ENCODE measurements at places on chromosomes 1 and 21. TPM values are rescaled to one million over a fixed set of nuclear protein-coding genes. Genes with fewer than 3 reads are reported as not detected.

The ADAMTSL4 gene
- 7.2 TPM for total RNA-seq

The SMYD2 gene
- 30.2 TPM for total RNA-seq

The PTAFR gene
- 3.3 TPM for total RNA-seq

The OR10J1 gene
- total RNA-seq = not detected

The DTL gene
- total RNA-seq = 7.1 TPM

DNA sequence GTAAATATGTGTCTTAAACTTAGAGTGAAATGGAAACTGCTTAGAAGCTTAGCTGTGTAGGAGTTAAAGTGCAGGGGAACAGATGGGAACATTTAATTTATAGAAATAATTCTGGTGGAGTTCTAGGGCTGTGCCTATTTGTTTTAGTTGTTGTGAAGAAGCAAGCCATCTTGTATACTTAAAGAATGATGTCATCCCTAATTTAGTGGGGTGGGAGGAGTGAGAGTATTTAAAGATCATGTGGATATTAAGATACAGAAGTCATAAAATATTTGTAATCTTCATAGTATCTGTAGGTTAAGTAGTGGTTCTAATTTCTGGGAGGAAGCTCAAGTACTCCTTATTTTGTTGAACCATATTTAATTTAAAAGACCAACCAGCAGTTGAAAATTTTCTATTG is 41.5 kb downstream of the BACH1 start:
- H3K36me3 ChIP-seq = peaks cover 8% of the 10 kb centered on the region
- H3K4me1 ChIP-seq = peaks cover 13% of the 10 kb centered on the region

- no peak overlapping the region for H3K27ac ChIP-seq
- H3K4me1 ChIP-seq = no peaks in the 10 kb centered on the region
- H3K4me3 ChIP-seq = no peak overlapping the region
Observed at GRCh38 chr1:3999941-4000735, 100.1 kb upstream of the C1orf174 start.

GRCh38 chr1:100767176-100767890 is 47.8 kb downstream of the VCAM1 start:
- H3K4me1 ChIP-seq = no peaks in the 10 kb centered on the region
- no peak overlapping the region for H3K4me3 ChIP-seq
- no peaks in the 10 kb centered on the region for H3K36me3 ChIP-seq
- H3K27ac ChIP-seq = no peak overlapping the region
- no peak for DNase-seq

DNA sequence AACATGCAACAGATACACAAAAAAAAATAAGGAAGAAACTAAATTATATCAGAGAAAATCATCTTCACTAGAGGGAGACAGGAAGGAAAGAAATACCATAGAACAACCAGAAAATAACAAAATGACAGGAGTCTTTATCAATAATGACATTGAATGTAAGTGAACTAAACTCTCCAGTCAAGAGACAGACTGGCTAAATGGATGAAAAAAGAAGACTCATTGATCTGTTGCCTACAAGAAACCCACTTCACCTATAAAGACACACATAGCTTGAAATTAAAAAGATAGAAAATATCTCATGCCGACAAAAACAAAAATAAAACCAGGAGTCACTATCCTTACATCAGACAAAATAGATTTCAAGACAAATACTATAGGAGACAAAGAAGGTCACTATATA is 593.1 kb upstream of the USP24 start:
- no peak for DNase-seq
- no peaks in the 10 kb centered on the region for H3K27me3 ChIP-seq
- H3K4me3 ChIP-seq = no peak overlapping the region
- H3K36me3 ChIP-seq = no peaks in the 10 kb centered on the region
- H3K4me1 ChIP-seq = peaks cover 2% of the 10 kb centered on the region
- no peak overlapping the region for H3K27ac ChIP-seq

DNA sequence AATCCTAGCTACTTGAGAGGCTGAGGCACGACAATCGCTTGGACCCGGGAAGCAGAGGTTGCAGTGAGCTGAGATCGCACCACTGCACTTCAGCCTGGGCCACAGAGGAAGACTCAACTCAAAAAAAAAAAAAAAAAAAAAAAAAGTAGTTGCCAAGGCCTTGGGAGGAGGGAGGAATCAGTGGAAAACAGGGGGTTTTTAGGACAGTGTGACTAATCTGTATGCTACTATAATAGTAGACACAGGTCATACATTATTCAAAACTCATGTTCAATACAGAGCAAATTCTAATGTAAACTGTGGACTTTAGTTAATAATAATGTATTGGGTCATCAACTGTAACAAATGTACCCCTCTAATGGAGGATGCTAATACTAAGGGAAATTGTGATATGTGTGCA is 51.7 kb upstream of the CTPS1 start:
- H3K4me1 ChIP-seq = peaks cover 32% of the 10 kb centered on the region
- no peak for DNase-seq
- H3K27me3 ChIP-seq = no peaks in the 10 kb centered on the region
- H3K27ac ChIP-seq = no peak overlapping the region
- no peak overlapping the region for H3K4me3 ChIP-seq

DNA sequence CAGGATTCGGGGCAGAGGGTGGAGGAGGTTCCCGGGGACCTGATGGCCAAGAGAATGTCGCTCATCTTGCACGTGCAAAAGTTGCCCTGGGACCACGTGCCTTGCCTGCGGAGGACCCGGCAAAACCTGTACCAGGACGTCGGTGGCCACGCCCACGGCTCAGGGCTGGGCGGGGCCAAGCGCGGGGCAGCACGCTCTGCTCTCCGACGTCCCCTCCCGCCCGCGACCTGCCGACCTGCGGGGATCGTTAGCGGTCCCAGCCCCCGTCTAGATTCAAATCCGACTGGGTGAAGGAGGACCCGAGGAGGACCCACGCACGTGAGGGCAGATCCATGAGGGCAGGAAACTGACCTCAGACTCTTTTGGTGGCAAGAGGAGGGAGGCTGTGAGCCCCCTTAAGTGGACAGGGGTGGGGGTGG is at the start of gene C1orf167:
Gene C1orf167 (plus strand): TSS at position 206 of the 419 bp plus-strand sequence. CDS start 2,208 bp downstream, outside the sequence.
- peaks cover 15% of the 10 kb centered on the region for H3K27me3 ChIP-seq
- no peak for DNase-seq
- no peaks in the 10 kb centered on the region for H3K36me3 ChIP-seq
- H3K4me1 ChIP-seq = peaks cover 6% of the 10 kb centered on the region
- H3K27ac ChIP-seq = no peak within 1 kb of the TSS

DNA sequence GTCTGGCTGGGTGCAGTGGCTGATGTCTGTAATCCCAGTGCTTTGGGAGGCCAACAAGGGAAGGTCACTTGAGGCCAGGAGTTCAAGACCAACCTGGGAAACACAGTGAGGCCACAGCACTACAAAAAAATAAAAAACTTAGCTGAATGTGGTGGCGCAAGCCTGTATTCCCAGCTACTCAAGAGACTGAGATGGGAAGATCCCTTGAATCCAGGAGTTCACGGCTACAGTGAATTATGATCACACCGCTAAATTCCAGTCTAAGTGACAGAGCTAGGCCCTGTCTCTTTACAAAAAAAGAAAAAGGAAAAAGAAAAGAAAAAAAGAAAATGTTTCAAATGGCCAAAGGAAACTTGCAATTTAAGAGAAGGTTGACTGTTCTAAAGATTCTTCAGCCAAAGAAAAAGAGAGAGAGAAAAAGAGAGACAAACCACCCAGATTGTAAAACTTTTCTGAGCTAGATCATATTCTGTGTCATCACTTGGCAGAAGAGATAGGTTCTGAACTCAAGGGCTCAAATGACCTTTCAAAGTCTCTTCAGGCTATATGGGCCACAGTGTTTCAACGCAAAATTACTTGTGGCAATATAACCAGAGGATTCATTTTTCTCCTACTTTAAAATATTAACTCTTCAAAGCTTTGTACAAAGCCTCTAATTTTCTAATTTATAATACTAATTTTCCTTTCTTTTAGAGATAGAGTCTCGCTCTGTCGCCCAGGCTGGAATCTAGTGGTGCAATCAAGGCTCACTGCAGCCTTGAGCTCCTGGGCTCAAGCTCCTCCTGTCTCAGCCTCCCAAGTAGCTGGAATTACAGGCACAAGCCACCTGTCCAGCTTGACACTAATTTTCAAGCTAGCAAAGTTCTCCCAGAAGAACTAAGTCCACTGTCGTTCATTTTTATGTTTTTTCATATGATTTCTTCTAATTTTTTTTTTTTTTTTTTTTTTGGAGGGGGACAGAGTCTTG is 20.5 kb downstream of the ARID4B start:
- peaks cover 29% of the 10 kb centered on the region for H3K4me1 ChIP-seq
- DNase-seq = no peak
- no peaks in the 10 kb centered on the region for H3K27me3 ChIP-seq
- no peaks in the 10 kb centered on the region for H3K36me3 ChIP-seq
- H3K27ac ChIP-seq = no peak overlapping the region

GRCh38 chr1:235997931-235998330 is 67.0 kb downstream of the NID1 start:
- H3K4me1 ChIP-seq = peaks cover 6% of the 10 kb centered on the region
- no peak overlapping the region for H3K27ac ChIP-seq
- DNase-seq = no peak
- H3K4me3 ChIP-seq = no peak overlapping the region

- DNase-seq = no peak
- H3K4me3 ChIP-seq = no peak overlapping the region
- H3K27ac ChIP-seq = no peak overlapping the region
- H3K27me3 ChIP-seq = no peaks in the 10 kb centered on the region
- peaks cover 79% of the 10 kb centered on the region for H3K4me1 ChIP-seq
Observed at GRCh38 chr1:13763222-13763621, 63.2 kb downstream of the PRDM2 start.

Measured in suprapubic skin (tissue), 4 donors.